ENCODE measurements at places on chromosomes 16 and 17.

DNA sequence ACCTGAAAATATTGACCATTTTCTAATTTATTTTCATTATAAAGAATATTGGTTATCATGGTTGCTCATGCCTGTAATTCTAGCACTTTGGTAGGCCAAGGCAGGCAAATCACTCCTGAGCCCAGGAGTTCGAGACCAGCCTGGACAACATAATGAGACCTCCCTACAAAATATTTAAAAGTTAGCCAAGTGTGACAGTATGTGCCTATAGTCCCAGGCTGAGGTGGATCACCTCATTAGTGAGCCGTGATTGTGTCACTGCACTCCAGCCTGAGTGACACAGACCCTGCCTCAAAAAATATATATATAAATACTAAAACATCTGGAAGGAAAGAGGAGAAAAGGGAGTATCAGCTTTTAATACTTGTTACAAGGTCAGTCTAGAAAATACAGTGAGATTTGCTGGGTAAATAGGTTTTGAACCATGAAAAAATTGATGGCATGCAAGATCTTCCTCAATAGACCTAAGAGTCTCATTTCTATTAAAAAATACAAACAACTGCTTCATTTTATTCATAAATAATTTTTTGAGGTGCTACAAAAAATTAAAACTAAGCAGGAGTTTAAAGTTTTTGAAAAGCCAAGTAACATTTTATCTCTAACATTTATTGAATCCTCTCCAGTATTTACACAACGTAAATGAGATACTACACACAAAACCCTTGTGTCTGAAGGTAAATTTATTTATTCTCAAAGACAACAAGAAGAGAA lies 47.7 kb downstream of the TUBD1 start:
- DNase-seq, result no peak

DNA sequence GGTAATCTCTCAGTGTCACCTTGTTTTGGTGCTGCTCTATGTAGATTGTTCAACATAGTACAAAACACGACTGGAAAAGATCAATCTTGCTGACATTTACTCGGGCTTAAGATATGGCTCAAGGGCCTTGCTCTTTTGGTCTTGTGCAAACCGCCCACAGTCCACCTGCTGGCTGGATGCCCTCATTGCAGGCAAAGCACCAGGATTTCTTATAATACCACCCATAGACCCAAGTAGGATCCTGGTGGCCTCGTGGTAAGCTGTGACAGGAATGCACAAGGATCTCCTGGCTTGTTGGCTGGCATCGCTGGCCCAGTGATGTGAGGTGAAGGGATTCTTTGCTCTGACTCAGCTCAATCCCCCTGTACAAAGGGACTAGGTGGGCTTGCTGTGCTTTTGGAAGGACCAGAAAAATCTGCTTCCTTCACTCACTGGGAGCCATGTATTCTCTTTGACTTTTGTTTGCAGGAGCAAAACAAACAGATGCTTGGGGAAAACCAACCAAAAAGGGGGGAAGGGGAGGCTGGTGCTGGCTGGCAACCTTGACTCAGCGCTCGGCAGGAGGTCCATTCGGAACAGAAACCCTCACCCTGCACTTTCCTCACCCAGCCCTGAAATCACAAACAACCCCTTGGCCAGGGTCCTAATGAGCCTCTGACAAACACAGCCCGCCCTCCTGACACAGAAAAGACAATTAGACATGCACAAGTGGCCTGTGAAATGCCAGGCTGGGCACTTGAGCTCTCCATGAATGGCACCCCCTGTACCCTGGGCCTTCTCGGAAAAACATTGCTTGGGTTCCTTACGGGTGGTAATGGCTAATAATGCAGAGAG lies 36.6 kb upstream of the MED9 start:
- DNase-seq, result peak; percentile 98

GRCh38 chr16:68668266-68668665 lies 23.2 kb downstream of the CDH3 start:
- DNase-seq, result no peak

DNA sequence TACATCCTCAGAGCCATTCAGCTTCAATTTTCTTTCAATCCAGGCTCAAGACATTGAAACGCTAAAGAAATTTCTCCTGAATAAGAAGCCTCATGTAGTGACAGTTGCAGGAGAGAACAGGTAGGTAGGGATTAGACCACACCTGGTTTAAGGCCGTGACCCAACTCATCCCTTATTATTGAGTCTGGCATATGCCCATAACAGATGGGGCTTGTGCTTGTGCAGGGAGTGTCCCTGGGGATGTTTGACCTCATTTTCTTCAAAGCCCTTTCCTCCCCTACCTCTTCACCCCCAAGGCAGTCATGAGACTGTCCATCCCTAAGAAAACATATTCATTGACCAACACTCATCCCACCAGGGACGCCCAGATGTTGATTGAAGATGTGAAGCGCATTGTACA lies 24.3 kb downstream of the SUPT6H start:
- DNase-seq, result no peak

- peak; percentile 11 for DNase-seq
These were observed 1.3 kb downstream of the SERPINF1 start for GRCh38 chr17:1762901-1763898.

DNA sequence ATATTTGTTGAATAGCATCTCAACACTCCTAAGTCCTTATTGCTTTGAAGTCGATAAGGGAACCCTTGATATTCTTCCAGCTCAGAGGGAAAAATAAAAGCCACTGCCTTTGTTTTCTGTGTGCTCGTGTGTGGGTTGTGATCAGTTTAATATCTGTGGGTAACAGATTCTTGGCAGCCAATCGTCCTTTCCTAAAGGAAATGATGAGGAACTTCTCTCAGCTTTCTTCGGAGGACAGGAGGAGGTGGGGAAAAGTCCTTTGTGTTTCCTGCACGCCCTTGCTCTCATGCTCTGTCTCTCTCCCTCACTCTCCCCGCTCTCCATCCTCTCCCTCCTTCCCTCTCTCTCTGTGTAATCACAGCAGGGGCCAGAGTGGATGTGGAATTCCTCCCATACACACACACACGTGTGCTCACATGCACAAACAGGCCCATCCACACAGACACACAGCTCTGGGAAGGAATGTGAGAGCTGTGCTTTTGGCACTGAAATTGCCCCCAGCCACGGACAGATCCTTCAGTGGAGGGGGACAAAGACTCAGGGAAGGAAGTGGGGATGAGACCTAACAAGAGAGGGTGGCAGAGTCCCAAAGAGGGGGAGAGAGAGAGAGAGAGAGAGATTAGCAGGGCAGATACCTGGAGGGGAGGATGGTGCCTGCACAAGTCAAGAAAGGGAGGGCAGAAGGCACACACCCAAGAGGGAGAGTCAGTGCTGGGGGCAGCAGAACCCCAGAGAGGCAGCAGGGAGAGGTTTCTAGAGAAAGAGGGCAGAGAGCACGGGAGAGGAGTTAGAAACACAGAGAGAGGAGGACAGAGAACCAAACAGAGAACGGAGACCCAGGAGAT lies 83.5 kb upstream of the PLCG2 start:
- no peak for DNase-seq

DNA sequence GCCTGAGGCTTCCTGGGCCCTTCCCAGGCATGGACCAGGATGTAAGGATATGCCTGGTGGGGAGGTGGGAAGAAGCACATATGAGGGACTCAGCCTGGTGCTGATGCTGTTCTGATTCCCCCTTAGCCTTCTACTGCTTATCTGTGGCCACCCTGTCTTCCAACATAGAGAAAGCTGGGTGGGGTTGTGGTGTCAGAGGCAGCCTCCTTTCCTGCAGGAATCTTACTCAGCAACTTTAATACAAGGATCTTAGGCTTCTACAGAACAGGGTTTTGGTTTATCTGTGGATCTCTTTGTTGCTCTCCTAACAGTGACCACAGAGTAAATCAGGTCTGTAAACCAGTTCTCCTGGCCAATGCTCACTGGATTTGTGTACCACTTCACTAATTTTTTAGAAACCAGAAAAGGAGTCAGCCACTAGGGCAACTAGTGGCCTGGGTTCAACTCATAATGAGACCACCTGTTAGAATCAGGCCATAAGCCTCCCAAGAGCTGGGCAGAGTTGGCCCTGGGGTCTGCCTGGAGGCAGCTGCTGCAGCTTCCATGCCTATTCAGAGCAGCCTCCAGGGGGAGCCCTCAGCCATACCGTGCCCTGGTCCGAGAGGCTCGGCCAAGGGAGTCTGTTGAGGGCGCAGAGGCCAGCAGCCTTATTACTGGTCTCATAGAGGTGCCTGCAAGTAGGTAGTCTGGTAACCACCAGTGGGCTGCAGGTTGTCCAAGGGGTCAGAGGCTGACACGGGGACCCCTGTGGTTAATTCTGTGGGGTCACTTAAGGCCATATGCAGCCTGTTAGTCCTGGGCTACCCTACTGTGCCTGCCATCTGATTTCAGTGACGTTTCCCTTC lies 7.1 kb downstream of the HAS3 start:
- DNase-seq, result peak; percentile 40

DNA sequence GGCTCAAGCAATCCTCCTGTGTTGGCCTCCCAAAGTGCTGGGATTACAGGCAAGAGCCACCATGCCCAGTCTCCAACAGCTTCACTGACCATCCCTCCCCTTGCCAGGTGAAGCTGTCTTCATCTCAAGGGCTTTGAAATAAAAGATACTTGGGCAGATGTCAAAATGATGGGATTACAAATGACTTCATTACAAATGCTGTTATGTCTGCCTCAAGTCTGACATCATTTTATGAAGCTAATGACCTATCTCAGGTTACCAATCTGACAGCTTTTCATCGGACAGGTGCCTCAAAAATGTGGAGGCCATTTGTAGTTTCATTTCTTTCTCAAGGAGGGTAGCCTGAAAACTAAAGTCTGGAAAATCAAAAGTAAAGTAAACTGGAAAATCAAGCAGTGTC lies 323.7 kb upstream of the TBX2 start:
- DNase-seq, result peak; percentile 5

GRCh38 chr17:62714016-62714777 lies 86.7 kb downstream of the MRC2 start:
- DNase-seq, result no peak

- no peak for DNase-seq
These were observed 177.7 kb upstream of the SALL1 start for GRCh38 chr16:51328733-51329132.

DNA sequence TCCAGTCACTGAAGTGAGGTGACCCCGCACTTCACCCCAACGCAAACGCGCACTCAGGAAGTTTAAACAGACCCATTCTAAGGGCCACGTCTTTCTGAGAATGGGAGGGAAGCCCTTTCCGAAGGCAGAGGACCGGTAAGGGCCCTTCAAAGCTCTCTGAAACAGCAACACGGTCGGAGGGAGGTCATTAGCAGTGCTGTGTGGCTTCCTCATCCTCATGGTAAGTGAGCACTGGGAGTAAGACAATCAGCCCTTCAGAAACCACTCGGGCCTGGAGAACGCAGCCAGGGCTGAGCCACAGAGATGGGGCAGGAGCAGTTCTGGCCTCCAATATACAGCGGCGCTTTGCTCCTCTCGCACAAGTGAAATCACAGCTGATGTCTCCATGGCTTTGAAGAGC lies 23.7 kb downstream of the SRL start:
- DNase-seq, result peak; percentile 65

- DNase-seq, result no peak
These were observed 27.4 kb upstream of the SLC38A10 start for GRCh38 chr17:81322271-81323082.

- DNase-seq, result peak; percentile 58
These were observed 139.7 kb downstream of the SEC14L1 start for GRCh38 chr17:77280304-77281121.

GRCh38 chr17:2814481-2815341 lies 18.5 kb downstream of the RAP1GAP2 start:
- DNase-seq, result no peak

DNA sequence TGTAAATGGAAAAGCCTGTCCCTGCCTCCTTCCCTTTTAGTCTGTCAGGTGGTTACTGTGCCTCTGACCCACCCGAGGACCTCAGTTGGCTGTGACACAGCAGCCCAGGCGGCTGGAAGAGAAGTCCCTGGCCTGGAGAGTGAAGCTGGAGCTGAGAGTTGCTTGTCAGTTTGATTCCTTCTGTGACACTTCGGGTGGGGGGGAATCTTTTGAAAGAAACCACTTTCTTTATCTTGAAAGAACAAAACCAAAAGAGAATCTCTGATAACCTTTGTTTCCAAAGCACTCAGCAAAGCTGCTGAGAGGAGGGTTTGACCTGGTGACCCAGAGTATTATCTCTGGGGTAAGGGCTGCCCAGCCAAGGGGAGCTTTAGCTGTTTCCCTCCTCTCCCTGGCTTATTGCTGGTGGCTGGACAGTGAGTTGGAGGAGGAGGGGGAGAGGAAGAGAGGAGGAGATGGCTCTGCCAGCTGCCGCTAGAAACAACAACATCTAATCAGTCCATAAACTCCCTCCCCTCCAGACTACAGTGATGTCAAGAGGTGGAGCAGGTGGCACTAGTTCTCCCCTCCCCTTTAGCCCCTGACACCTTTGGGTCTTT lies 34.0 kb downstream of the YPEL2 start:
- DNase-seq, result peak; percentile 44

DNA sequence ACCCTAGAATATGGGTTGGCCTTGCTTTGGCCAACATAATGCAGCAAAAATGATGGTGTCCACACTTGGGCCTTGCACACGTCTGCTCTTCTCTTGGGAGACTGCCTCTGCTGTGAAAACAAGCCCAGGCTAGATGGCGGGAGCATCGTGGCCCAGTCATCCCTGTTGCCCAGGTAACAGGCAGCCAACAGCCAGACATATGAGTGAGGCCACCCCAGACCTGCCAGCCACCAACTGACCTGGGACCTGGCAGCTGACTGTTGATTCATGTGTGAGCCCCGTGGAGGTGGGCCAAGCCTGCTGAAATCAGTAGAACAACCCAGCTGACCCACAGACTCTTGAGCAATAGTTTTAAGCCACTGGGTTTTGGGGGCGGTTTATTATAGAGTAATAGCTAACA lies 39.4 kb upstream of the CDH3 start:
- DNase-seq, result no peak

DNA sequence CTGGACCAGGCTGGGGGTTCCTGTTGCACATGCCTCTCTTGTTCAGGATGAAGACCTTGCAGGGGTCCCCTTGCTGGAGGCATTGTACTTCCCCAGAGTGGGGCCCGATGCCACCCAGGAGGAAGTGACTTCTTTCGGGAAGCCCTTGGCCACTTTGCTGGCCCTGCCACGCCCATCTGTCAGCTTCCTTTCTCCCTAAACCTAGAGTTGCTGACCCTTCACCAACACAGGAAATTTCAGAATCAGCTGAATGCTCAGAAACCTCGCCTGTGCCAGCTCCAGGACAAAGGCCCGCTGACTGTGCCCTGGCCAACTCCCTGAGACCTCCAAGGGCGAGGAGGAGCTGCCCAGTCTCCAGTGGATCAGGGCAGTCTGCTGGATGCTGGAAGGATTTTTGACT lies 26.7 kb downstream of the WNT9B start:
- DNase-seq, result no peak

GRCh38 chr17:38461683-38462082 lies 33.4 kb downstream of the ARHGAP23 start:
- DNase-seq, result no peak

- DNase-seq, result no peak
These were observed 40.6 kb downstream of the PRKCB start for GRCh38 chr16:23876256-23876896.

DNA sequence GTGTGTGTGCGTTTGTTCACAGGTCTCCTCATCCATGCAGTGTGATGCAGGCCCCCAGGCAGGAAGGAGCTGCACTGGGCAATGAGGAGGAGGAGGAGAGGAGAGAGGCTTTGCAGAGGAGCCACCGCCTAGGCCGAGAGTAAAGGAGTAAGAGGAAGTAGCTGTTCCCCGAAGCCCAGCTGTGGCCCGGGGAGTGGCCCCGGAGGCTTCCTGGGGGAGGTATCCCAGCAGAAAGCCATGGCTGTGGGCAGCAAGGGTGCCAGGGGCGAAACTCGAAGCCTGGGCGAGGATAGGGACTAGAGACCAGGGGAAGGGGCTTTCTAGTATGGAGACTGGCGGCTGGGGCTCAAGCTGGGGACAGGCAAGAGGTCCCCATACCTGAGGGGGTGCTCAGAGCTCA lies 12.2 kb downstream of the C16orf95 start:
- no peak for DNase-seq
